HL-60 (cell line): ENCODE measurements at places on chromosomes 3 and 15.
A peak's percentile ranks its signal among the peaks of the same experiment; 100 is the strongest.

DNA sequence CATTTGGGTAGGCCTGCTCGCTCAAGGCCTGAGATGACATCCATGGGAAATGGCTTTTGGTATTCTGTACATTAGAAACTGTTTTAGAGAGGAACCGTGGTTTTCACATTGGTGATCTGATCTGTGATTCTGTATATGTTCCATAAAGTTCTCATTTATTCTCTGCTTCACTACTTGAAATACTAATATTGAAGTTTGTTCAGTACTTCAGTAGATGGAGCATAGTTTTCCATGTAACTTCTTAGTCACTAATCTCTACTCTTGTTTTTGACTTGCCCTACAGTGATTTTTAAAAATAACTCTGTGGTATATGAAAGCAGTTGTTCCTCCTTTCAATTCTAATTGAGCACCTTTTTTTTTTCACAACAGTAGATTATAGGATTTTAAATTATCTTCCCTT is 66.5 kb downstream of the MBNL1 start:
- no peak for DNase-seq

- peak; percentile 49 for DNase-seq
Measured at GRCh38 chr3:58307639-58308215, 1.4 kb downstream of the HTD2 start.

GRCh38 chr3:66302288-66302687 is 81.5 kb downstream of the SLC25A26 start:
- no peak for DNase-seq

DNA sequence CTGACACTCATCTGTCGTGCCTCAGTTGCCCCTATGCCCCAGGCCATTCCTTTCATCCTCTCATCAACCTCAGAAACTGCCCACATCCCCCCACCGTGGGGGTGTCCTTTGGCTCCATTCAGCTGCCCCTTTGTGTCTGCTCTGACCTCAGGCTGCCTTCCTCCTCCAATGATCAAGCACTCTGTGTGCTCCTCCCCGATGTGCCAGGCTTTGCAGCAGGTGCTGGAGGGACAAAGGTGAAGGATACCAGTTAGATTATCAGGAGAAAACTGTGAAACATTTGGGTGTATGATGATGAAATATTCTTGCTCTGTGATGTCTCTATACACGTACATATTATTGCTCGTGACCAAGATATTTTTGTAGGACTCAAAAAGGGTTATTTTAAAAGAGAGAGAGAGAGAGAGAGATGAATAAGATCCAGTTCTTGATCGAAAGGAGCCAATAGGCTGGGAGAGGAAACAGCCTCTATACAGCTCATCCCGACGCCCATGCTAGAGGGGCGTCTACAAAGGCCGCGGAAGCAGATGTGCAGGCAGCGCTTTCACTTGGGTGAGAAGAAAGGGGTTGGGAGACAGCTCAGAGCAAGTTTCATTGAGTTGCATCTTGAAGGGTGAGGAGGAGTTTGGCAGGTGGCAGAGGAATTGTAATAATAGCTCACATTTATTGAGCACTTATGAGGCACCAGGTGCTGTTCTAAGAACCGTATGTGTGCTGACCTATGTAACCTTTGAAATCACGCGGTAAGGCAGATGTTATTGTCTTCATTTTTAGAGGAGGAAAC is 28.3 kb upstream of the ADCY5 start:
- DNase-seq = no peak

DNA sequence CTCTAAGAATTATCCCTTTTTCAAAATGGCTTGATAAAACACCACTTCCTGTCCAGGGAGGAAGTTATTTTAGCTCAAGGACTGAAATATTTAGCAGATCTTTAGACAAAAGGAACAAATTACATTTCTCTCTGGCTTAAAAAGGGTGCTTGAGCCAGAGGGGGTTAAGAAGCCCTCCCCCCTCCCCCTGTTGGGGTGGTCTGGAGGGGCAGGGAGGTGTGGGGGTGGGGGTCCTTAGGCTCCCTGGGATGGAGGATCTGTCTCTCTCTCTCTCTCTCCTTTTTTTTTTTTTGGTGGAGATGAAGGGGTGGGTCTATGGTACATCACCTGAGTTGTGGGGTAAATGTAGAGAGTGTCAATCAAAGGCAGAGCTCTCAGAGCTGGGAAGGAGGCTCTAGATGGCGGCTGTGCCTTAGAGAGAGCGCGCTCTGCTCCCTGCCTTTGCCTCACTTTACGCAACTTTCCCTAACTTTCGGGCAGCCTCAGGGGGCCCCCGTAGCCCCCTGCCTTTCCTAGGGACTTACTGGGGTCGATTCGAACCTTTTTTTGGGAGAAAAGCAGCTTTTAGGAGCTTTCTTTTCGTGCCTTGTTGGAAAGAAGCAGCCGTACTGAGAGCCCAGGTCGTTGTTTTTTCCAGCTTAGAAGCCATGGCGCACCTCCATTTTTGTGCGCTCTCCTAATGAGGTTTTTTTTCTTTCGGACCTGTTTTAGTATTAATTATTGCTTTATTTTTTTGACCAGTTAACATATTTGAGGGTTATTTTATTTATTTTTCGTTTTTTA is at the start of gene CHD2:
TSS of gene CHD2 (plus strand) at position 377 of the 783 bp plus-strand sequence. CDS start 914 bp downstream, outside the sequence.
- DNase-seq = peak; percentile 75

- no peak for DNase-seq
Measured at GRCh38 chr3:122268257-122269024, 56.6 kb upstream of the CSTA start.

DNA sequence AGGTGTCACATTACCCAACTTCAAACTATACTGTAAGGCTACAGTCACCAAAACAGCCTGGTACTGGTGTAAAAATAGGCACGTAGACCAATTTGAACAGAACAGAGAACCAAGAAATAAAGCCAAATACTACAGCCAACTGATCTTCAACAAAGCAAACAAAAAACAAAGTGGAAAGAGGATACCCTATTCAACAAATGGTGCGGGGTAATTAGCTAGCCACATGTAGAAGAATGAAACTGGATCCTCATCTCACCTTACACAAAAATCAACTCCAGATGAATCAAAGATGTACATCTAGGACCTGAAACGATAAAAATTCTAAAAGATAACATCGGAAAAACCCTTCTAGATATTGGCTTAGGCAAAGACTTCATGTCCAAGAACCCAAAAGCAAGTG is 13.1 kb downstream of the PEAK1 start:
- DNase-seq = no peak

DNA sequence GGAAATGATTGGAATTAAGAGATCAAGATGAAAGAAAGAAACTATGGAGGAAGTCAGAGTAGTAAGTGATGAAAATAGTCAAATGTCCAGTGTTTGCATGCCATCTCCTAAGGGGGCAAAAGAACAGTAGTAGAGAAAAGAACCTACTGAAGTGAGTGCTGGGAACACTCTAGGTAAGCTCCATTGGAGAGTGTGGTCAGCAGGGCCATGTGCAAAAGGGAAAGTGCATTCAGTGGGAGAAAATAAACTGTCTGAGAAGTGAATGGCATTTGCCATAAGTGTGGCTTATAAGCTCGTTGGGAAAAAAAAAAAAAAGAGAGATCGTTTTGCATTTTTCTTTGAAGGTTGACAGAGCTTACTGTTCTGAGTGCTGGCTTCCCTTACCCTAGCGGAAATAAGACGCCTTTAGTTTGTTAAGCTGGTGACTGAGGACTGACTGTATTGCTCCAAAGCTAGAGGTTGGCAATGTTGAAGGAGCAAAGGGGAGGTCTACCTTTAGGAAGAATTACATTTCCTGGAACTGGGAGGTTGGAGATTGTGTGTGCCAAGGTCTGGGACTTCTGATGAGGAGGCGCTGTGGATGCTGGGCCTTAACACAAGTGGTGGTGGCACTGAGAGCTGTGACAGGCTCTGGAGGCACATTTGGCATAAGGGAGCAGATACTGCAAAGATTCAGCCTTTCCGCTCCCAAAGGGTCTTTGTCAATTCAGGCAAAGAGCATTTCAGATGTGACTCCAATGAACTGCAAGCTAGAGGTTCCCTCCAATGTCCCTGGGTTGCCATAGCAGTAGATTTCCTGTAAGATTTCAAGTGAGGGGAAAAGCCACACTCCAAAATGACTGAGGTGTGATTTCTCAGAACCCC is 287.8 kb upstream of the SATB1 start:
- DNase-seq = no peak

DNA sequence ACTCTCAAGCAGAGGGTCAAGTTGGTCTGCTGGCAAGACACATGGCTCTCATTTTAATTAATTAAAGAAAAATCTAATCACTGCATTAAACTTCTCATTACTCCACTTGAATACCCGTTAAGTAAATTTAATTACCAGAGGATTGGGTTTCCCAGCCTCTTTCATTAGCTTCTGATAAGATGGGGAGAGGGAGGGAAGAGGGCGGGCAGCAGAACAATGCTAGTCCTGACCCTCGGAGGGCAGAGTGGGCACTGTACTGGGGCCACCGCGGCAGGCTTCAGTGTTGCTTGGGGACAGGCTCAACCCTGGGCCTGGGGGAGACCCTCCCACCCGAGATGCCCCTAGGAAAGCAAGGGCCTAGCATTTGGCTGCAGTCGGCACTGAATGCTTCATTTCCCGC is 55.6 kb upstream of the LINGO1 start:
- DNase-seq = no peak

- DNase-seq = no peak
Measured at GRCh38 chr3:57093971-57094535, 33.6 kb downstream of the SPATA12 start.

DNA sequence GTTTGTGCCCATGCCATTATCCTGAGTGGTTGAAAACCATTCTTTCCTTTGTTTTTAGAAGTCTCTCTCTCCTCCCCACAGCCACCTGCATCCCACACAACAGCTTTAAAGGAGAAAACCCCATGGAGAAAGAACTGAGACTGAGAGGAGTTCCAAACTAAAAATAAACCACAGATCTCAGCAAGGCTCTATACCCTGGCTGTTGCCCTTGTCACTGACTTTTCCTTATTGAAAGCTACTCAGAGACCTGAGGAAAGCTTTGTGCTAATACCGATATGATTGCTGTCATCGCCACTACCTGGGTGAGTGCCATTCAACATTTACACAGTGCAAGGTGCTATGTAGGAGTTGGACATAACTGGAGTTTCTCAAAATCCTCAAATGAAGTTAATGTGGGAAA is 55.5 kb upstream of the RASGRP1 start:
- DNase-seq = no peak
